Common myeloid progenitor, CD34-positive (primary cell): ENCODE measurements at places on chromosomes 1 and 21.
A peak's percentile ranks its signal among the peaks of the same experiment; 100 is the strongest.

GRCh38 chr1:67146539-67146938, 11.8 kb upstream of the C1orf141 start:
- no peak for DNase-seq

- no peak for DNase-seq
Measured at GRCh38 chr1:219138747-219139146, 34.9 kb upstream of the LYPLAL1 start.

DNA sequence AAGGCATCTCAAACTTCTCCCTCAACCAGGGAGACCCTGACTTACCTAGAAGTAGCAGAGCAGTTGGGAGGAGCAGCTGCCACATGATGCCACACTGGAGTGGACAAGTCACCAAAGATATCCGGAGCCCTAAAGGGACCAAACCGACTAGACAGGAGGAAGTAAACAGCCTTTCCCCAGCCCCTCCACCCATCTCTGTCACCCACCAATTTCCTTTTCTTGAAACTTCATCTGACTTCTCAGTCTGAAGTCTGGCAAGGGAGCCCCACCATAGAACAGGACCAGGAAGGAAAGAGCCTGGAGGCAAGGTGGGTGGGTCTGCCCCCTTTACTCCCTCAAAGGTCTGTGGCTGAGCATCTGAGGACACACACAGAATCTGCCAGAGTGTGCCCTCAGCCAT, at the start of gene FCGR3A:
FCGR3A (minus strand) TSS at position 167 of the 400 bp plus-strand sequence; CDS start at position 85, 82 bp downstream.
- DNase-seq = no peak

DNA sequence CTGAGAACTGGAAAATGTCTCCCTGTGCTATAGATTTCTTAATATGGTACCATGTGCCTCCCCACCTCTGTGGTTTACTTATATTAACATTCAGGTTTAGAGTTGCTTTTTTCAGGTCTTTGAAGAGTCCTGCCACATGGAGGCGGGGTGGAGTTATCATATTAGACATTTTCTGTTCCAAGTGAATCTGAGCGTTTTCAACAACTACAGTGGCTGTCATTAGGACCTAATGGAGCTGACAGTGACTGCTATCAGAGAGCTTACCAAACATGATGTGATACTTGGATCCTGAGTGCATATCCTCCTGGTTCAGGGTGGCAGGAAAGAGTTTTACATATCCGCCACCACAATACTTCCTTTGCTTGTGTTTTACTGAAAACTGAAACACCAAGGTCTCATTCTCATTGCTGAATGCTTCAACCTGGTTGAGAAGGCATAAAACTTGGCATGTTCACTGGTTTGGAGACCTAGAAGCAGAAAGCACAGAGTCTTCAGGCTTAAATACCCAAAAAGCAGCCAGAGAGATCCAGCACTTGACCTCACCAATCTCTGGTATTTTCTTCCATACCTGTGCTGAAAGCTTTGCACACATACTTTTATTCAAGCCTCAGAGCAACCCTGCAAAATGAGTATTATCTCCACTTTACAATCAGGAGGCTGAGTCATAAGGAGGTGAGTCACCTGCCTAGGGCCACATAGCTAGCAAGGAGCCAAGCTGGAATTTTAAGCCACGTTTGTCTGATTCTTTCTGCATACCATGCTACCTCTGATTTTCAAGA, 47.4 kb upstream of the OSBPL9 start:
- DNase-seq = peak; percentile 80

- no peak for DNase-seq
Measured at GRCh38 chr1:218748071-218748470, 402.9 kb downstream of the TGFB2 start.

DNA sequence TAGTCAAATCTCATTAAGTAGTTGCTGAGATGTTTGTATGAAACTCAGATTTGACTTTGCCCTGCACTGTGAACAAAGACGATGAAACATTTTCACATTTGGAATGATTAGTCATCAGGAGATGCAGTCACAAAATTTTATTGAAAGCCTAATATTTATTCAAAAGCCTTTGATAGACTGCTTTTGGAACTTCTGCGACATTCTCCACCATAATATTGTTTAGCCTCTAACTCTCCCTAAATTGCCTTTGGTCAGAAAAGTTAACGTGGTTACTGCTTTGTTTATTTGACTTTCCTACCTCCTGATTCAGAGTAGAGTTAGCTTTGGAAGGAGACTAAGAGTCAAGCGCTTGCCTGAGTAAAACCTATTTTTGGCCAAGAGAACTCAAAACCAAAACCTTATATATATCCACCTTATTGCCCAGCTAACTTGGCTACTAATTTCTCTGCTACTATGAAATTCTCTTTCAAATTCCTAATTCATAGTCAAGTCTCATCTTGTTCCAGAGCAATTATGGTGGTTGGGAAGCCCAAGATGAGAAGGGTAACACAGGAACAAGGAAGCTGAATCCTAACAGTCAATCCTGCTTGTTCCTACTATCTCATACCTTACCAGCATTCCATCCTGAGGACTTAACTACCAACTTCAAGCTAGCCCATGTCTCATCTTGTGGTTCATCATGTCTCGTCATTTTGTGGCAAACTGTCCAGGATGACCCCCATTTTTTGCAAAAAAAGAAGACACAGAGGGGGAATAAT, 429.6 kb downstream of the USP25 start:
- no peak for DNase-seq

- DNase-seq = peak; percentile 87
Measured at GRCh38 chr1:234722904-234723720, 113.1 kb upstream of the IRF2BP2 start.

GRCh38 chr1:49651136-49651535, 372.6 kb downstream of the AGBL4 start:
- DNase-seq = no peak

DNA sequence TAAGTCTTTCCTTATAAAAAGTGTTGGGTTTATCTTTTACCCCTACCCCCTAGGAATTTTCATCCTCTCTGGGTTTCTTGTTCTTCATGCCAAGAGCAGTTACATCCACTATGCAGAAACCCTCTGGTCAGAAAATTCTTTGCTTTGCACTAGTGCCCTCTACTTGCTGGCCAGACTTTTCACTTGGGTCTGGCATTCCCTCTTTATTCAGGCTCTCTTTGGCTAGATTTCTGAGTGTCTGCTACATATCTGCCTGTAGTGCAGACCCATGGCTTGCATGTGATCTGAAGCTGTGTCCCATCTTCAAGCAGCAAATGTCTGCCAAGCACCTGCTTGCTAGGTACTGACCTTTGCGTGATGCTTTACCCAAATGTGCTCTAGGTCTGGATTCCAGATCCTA, 237.0 kb downstream of the GPATCH2 start:
- no peak for DNase-seq
